CD4-positive, alpha-beta T cell treated with Interleukin-6 at 100 ng/mL for 8 hours (primary cell): ENCODE measurements at places on chromosomes 6 and 20.

GRCh38 chr6:153563001-153563400, 431.9 kb upstream of the RGS17 start:
- no peak for DNase-seq

DNA sequence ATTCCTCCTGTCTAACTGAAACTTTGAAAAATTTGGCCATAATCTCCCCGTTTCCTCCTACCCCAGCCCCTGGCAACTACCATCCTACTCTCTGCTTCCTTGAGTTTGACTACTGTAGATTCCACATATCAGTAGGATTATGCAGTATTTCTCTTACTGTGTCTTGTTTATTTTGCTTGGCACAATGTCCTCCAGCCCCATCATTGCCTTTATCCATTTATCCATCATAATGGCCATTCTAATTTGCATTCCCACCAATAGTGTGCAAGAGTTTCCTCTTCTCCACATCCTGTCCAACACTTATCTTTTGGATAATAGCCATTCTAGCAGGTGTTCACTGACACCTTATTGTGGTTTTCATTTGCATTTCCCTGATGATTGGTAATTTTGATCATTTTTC, 202.3 kb downstream of the THBS2 start:
- DNase-seq, result no peak

GRCh38 chr20:1336699-1337367, 7.9 kb upstream of the SDCBP2 start:
- no peak for DNase-seq

DNA sequence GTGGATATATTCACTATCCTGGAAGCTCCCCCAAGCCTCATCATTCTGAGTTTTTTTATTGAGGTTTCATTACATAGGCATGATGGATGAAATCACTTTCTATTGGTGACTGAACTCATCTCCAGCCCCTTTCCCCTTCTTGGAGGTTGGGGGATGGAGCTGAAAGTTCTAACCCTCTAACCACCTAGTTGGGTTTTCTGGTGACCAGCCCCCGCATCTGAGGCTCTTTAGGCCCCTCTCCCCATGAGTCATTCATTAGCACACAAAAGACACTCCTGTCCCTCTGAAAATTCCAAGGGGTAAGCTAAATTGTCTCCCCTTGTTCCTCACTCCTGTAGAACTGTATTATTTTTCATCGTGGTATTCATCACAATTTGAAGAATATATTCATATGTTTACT, 33.3 kb downstream of the GFRA4 start:
- DNase-seq, result no peak

GRCh38 chr20:22758815-22759214, 174.4 kb upstream of the FOXA2 start:
- DNase-seq, result no peak

DNA sequence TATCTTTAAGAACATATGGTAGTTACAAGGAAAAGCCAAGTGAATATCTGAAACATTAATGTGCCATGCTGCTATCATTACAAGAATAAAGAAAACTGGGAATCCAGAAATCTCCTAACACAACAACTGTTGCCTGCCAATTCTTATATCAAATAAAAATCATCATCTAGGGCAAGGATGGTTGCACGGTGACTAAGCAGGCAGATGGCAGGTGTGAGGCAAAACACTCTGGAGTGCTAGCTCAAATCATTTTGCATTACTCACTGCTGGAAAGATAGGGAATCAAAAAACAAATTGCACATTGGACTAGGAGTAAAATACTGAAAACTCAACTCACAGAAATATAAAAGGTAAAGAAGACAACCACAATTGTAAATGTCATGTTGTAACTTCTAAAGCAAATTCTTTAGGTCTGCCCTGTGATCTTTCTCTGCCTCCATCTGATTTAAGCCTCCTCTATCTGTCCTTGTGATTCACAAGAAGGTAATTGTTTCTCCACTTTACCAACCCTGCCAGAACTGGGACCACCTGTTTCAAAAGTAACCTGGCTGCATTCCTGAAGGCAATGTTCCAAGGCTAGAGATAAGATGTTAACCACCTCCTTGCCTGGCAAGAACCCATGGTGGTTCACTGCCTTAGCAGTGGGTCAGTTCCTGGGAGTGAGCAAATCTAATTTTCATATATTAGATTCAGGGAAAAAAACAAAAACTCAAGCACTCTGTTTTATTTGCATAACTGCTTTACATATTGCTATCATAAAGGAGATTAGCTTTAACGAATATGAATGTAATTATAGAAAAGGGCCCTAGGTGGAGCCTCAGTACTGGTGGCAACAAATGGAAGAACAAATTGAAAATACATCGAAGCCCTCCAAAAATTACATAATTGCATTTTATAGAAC, 33.1 kb upstream of the LCA5 start:
- DNase-seq, result peak; percentile 24

DNA sequence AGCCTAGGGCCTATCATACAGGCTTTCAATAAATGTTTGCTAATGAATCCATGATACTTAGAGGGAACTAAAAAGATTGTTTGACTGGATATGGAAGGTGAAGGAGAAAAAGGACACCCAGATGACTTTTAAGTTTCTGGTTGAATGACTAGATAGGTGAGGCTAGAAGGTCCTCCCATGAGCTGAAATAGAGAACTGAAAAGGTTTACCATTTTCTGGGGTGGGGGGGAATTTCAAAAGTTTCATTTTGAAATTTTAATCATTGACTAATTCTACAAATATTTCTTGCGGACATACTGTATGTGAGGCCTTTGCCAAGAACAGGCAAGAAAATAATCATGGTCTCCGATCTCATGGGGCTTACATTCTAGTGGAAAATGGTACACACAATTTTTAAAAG, 17.9 kb upstream of the ZBTB2 start:
- DNase-seq, result no peak

GRCh38 chr6:159463119-159463829, 229.8 kb downstream of the SOD2 start:
- no peak for DNase-seq

GRCh38 chr20:47318586-47319516, 37.6 kb downstream of the ZMYND8 start:
- no peak for DNase-seq

GRCh38 chr20:1707588-1708449, 50.2 kb upstream of the SIRPG start:
- DNase-seq, result peak; percentile 21

- DNase-seq, result no peak
Observed at GRCh38 chr6:45431317-45432065, 53.8 kb upstream of the SUPT3H start.

DNA sequence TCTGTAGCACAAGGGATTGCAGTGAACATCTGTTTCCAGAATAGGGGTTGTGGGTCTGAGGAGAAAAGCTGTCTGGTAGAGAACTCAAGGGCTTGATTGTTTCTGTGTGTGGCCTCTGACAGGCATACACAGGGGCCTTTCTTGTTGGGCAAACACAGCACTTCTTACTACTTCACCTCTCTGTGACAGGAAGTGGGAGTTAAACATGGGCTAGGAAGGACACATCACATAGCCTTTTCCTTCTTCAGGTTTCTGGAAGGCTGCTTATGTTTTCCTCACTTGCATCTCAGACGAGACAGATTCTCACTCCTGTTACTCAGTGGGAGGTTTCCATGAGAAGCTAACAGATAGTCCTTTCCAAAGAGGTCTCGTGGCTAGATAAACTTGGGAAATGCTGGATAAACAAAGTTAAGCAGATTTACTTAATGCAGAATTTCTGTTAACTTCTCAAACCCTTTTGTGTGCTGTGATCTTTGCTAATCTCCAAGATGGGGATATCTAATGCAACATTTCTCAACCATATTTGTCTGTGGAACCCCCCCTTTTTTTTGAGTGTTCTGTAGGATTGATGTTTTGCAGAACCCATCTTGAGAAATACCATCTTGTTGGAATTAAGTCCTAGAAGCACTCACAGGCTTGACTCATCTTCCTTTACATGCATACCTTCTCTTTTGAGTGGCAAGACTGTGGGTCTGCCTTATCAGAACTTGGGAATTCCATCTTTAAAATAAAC, 41.9 kb upstream of the RNF8 start:
- no peak for DNase-seq

- peak; percentile 39 for DNase-seq
Observed at GRCh38 chr6:17703256-17703694, 3.5 kb downstream of the NUP153 start.

- DNase-seq, result no peak
Observed at GRCh38 chr20:53905019-53905819, 165.2 kb downstream of the BCAS1 start.

DNA sequence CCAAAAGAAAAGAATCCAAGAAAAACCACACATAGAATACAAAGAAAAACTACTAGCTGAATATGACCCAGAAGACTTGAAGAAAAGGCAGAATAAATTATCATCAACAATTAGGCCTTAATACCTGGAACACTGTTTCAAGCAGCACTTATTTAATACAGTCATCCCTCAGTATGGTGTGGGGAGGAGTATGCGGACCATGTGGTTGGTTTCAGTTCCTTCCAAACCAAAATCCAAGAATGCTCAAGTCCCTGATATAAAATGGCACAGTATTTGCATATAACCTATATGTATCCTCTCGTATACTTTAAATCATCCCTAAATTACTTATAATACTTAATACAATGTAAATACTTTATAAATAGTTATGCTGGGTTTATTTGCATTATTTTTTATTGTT, 16.1 kb downstream of the CDK19 start:
- no peak for DNase-seq

DNA sequence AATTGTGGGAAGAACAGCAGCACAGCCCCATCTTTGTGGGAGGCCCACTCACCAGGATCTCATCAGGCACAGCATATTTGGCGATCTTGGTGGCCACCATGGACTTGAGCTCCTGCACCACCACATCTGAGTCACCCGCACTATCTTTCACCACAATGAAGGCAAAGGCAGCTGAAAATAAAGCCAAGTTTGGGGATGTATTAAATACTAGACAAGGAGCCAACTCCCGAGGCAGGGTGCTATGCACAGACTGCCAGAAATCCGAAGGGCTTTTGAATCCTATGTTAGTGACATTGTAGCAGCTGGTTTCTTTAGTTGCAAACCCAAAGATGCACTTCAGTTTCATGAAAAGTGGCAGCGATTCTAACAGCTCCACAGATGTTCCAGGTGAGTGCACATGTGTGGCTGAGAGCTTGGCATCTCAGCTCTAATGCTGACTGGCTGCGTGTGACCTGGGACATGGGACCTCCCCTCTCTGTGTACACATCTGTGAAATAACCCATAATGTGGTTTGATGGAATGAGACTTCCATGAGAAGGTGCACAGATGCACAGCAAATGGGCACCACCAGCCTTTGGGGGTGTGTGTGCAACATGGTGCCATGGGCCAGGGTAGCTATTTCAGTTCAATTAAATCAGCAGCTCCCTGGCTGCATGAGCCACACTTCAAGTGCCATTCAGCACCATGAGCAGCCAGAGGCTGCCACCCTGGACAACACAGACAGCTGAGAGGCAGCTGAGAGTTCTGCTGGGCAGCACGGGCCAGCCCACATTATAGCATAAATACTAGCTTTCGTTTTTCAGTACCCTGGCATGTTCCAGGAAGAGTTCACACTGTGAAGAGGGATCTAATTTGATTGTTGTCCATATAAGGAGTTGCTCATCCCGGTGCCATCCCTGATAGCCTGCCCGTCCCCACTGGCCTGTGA, 16.9 kb upstream of the APMAP start:
- no peak for DNase-seq

DNA sequence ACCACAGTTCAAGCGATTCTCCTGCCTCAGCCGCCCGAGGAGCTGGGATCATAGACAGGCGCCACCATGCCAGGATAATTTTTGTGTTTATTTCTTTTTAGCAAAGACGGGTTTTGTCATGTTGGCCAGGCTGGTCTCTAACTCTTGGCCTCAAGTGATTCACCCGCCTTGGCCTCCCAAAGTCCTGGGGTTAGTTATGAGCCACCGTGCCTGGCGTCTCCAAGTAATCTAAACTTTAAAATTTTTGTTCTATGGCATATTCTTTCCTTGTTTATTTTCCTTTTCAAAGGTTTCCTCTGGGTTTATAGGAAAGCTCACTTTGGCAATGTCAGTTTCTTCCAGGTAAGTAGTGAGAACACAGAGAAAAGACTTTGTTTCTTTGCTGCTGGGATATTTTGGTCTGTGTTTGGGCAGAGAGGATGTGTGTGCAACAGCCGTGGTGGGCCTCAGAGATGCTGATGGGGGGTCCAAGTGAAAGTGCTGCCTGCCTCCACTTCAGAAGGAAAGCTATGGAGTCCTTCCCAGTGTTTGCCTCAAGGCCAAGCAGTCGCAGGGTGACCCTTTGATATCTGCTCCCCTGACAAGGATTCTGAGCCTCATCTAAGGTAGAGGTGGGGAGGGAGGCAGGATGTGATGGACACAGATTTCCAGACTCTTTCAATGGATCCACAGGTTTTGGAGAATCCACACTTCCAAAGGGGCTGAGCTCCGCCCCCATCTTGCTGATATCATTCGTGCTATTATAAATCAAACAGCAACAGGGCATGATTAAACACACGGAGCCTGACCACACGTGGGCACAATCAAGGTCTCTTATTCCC, 2.3 kb downstream of the LRP11 start:
- no peak for DNase-seq

DNA sequence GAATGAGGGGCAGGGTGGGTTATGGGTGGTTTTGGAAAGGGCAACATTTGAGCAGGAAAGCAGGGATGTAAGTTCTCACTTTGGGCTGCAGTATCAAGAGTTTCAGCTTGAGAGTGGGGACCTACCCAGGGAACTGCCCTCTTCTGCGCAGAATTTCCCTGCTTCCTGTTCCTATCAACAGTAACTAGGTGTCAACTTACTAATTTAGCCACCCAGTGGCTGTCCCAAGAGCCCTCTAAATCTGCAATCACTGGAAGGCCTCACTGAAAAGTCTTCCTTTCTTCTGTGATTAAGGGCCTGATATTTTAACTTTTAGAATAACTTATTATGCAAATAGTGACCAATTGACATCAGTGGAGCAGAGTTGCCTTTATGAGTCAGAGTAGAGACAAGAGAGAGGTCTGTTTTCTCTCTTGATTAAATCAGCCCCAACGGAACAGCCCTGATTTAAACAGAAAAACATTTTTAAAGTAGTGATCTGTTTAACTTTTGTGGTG, 118.2 kb upstream of the RIPOR2 start:
- peak; percentile 21 for DNase-seq

DNA sequence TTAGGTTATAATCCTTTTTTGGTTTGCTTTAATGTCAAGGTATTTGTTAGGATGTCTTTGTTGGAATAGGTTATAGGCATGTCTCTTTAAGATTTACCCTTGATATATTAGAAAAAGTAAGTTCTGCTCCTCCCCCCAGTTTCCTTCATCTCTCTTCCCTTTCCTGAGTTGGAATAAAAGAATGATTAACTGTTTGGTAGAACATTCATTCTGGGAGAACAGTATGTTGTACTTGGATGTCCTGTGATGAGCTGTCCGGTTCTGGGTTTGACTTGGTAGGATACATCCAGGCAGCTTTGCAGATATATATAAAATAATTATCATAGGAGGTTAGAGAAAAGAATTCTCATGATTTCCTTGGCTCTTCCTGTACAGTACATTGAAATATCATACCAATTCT, 199.6 kb upstream of the RREB1 start:
- no peak for DNase-seq

DNA sequence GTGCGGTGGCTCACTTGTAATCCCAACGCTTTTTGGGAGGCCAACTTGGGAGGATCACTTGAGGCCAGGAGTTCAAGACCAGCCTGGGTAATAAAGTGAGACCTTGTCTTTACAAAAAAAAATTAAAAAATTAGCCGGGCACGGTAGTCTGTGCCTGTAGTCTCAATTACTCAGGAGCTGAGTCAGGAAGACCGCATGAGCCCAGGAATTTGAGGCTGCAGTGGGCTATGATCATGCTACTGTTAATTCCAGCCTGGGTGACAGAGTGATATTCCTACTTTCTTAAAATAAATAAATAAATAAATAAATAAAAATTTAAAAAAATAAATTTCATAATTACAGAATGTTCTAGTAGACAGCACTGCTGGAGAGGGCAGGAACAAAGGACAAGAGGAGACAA, 62.4 kb downstream of the DST start:
- DNase-seq, result no peak

GRCh38 chr6:43673444-43674084, 14.0 kb downstream of the MRPS18A start:
- DNase-seq, result no peak
